Left forelimb (tissue), 1 donor: ENCODE measurements at places on chromosomes 1 and 21.

GRCh38 chr1:100835866-100836842 lies 58.5 kb downstream of the EXTL2 start:
- DNase-seq = no peak

GRCh38 chr21:38802050-38803026 lies 3.4 kb upstream of the ETS2 start:
- DNase-seq = no peak

GRCh38 chr1:204584699-204585372 lies 68.6 kb downstream of the MDM4 start:
- no peak for DNase-seq

GRCh38 chr1:11648732-11649158 lies 5.5 kb downstream of the FBXO2 start:
- no peak for DNase-seq

DNA sequence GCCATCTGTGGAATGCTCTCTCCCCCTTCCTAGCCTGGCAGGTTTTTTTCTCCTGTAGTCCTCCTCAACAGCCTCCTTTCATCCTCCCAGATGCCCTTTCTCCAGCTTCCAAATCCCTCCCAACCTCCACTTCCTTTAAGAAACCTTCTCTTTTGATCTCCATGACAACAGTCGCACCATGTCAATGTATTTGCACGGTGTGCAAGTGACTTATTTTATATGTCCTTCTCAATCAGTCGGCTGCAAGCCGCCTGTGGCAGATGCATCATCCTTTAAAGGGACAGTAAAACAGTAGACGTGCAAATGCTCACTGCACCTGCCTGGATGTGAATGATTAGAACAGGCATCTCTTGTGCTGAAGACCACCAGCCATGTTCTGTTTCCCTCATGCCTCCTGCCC lies 285.2 kb downstream of the PCP4 start:
- DNase-seq = no peak

- no peak for DNase-seq
These were observed 37.0 kb downstream of the SERBP1 start for GRCh38 chr1:67393240-67393639.

- DNase-seq = no peak
These were observed 231.8 kb downstream of the KCNH1 start for GRCh38 chr1:210901981-210902770.

DNA sequence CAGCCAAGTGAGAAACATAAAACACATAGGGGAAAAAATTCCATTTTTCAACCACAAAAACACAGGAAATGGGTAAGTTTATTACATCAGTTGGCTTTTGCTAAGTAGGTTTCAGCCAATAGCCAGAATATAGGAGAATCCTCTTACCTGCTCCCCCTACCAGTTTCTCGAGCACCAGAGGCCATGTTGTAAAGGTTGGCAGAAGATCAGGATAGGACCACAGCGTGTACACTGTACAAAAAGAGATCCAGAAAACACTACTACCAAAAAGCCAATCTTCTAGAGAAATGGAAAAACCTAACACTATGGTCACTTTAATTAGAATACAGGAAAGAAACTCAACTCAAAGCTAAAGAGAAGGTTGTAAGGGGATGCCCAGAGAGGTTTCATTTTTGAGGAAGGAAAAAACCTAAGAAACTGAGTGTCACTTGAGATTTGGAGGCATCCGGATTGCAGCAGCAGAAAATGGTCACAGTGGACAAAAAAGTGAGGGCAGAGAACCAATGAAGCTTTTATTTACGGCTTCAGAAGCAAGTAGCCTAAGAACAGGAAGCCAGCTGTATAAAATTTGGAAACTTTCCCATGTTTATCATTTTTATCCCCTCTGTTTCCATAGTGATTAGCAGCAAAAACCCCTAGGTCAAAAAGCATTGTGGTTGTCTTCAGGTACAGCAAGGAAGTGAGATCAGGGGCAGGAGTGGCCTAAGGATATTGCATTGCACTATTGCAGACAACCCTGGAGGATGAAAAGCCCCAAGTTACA lies 2.9 kb downstream of the EIF2D start:
- DNase-seq = no peak

GRCh38 chr1:203354246-203354645 lies 3.3 kb upstream of the FMOD start:
- DNase-seq = no peak

DNA sequence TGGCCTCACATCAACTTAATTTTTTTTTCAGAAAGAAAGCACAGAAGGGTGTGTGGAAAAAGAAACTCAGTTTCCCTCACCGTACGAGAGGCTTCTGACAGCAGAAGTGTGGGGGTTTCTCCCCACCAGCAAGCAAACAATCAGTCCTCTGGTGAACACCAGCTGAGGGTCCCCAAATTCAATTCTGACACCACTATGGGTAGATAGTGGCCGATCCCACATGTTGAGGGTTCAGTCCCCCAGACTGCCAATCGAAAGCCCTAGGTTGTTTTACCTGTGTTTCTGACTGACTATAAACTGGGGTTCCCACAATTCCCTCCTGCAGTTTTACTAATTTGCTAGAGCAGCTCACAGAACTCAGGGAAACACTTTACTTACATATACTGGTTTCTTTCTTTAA lies 2.1 kb downstream of the IFI6 start:
- no peak for DNase-seq

- DNase-seq = peak; percentile 26
These were observed 964.6 kb downstream of the BRINP3 start for GRCh38 chr1:189513091-189513490.

DNA sequence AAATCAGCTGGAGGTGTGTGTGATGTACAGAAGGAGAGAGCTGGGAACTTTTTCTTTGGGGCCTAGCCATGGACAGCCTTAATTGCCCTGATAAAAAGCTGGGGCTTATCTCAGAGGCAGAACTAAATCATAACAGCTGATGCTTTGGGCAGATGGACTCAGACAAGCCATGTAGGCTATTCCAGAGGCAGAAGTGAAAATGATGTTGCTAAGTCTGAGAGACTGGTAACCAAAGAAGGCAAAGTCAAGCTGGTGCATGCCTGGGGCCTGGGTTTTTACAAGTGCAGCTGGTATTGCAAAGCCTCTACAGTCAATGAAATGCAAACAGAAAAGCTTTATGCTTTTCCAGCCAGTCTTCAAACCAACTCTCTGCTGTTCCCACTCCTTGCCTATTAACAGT lies 39.0 kb upstream of the LMX1A start:
- DNase-seq = no peak

GRCh38 chr1:33396188-33397124 lies 34.4 kb downstream of the PHC2 start:
- DNase-seq = no peak
